ENCODE measurements at places on chromosomes 16 and 17.

DNA sequence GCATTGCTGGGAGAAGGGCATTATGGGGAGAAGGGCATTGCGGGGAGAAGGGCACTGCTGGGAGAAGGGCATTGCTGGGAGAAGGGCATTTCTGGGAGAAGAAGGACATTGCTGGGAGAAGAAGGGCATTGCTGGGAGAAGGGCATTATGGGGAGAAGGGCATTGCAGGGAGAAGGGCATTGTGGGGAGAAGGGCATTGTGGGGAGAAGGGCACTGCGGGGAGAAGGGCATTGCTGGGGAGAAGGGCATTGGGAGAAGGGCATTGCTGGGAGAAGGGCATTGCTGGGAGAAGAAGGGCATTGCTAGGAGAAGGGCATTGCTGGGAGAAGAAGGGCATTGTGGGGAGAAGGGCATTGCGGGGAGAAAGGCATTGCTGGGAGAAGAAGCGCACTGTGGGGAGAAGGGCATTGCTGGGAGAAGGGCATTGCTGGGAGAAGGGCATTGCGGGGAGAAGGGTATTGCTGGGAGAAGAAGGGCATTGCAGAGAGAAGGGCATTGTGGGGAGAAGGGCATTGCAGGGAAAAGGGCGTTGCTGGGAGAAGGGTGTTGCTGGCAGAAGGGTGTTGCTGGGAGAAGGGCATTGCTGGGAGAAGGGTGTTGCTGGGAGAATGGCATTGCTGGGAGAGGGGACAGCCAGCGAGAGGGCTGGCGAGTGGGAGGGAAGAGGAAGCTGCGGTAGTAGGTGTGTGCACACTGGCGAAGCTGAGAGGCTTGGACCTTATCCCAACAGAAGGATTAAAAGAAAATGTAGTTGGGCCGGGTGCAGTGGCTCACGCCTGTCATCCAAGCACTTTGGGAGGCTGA, 4.6 kb upstream of the PYDC1 start:
- no peak for DNase-seq

DNA sequence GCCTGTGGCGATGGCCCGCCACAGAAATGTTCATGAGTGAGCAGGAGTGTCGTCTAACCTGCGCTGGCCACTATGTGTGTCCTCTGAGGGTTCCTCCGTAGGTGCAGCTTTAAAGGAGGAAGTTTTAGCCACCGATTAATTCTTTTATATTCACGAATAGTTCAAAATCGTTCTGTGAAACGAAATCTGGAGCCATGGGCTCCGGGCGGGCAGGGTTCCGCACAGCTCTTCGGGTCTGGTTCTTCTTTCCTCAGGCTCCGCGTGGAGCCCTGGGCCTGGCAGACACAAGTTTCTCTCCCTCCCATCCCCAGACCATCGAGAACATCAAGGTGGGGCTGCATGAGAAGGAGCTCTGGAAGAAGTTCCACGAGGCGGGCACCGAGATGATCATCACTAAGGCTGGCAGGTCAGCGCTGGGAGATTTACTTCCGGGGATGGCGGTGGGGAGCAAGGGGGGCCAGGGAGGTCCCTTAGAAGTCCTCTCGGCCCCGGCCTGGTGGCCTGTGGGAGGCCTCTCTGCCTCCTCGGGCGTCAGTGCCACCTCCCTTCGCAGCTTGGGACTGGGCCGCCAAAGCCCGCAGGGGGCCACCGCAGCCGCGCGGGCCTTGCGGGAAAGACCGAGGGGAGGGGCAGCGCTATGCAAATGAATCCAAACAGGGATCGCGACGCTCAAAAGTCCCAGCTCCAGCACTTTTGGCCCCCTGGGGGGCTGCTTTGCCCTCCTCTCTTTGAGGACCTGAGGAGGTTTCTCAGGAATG, 5.2 kb downstream of the TBX4 start:
- DNase-seq, result no peak

DNA sequence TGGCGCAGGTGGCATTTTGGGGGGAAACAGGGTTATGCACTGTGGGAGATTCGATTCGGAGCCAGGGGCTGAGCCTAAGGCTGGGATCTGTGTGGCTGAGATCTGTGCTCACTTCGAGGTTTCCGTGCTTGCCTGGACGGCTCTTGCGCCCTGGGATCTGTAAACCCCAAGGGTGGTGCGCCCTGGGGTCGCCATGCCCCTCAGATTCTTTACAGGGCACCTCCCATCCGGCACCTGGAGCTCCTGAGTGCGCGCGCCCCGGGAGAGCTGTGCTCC, 377 bp downstream of the SLC13A5 start:
- DNase-seq, result no peak

GRCh38 chr17:32299580-32300164, 34.0 kb downstream of the RHBDL3 start:
- no peak for DNase-seq

DNA sequence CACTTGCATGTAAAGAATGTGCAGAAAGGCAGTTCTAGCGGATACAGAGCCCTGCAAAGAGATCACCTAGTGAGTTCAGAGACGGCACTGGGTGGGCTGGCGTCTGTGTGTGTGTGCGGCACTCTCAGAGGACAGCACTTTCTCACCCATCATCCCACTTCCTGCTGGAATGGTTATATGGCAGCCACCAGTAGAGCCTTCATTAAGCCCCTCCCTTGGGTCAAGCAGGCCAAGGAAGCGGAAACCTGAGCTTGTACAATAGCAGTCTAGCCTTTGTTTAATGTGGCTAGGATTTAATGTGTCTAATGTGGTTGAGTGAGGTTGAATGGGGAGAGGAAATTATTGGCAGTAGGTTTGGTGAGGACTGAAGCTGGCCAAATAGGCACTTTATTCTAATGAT, 88.3 kb upstream of the ELAC2 start:
- no peak for DNase-seq

DNA sequence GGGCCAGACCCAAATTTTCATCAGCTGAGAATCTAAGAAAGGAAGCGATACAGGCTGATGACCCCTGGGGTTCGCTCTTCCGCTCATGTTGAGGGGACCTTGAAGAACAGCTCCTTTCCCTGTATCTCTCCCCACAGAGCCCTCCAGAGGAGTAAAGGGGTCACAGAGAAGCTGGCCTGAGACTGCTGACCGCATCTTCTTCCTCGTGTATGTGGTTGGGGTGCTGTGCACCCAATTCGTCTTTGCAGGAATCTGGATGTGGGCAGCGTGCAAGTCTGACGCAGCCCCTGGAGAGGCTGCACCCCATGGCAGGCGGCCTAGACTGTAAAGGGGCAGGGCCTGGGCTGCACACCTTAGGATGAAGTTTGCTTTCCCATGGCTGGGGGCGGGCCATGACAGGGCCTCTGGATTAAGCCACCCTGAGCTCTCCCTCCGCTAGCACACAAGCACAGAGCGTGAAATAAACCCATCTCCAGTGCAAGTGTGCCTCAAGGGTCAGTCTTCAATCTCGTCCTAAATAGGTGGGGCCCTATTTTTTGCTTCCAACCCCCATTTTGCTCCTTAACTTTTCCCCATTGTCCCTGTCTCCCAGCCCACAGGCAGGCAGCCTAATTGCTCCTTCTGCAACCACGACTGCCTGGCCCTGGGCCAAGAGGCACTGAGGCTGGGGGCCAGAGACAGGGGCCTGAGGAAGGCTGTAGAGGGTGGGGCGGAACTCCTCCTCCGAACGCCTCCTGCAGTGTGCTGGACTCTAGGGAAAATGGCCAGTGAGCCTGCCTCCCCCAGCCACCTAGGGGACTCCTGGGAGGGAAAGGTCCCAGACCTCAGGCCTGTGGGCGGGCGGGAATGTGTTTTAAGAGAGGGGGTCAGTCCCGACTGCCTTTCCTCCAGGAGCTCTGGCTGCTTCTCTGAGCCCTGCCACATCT, 3.6 kb downstream of the ZACN start:
- no peak for DNase-seq

- no peak for DNase-seq
Measured at GRCh38 chr17:32882029-32882428, 5.1 kb upstream of the MYO1D start.

DNA sequence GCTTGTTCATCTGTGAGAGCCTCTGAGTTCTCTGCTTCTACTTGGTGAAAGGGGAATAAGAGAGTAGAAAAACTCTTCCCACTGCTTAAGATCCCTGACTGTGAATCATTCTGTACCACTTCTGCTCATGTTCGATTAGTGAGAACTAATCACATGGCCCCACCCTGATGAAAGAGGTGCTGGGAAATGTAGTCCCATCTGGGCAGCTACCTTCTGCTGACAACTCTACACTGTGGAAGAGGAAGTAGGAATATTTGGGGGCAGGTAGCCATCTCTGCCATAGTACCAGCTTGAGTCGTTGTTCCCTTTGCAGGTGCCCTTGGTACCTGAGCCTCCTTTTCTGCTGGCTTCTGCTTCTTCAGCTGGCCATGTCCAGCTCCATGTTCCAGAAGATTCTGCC, 29.9 kb downstream of the NKD1 start:
- DNase-seq, result no peak

- DNase-seq, result no peak
Measured at GRCh38 chr17:58309918-58310259, 18.7 kb downstream of the TSPOAP1 start.

- DNase-seq, result peak; percentile 20
Measured at GRCh38 chr17:40062329-40063186, at the start of gene THRA. Gene THRA, plus strand, starts transcription at chr17:40062965. Its CDS starts 11,524 bp downstream, at chr17:40074489.

DNA sequence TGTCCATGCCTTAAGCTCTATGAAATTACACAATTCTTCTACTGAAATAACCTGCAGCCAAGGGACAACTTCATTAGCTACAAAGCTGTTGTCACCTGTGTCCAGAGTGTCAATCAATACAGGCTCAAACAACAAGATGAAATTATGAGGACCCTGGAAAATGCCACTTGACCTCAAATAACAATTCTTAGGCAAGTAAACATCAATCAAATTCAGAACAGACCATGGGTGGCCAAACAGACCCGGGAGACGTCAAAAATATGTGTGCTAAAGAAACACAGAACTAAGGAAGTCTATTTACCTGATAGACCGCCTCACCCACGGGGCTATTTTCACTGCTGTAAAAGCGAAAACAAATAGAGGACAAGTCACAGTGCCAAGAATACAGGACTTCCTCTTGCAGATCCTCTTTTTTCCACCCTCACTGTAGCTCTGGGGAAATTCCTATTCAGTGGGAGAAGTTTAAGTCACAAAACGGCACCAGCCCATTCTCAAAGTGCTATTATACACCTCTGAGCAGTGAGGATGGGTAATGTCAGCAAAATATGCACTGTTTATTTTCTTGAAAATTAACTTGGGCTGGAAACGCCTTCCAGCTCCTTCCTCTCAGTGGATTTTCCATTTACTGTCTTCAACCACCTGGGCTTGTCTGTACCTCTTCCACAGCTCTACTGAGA, 2.7 kb downstream of the LITAF start:
- DNase-seq, result no peak

DNA sequence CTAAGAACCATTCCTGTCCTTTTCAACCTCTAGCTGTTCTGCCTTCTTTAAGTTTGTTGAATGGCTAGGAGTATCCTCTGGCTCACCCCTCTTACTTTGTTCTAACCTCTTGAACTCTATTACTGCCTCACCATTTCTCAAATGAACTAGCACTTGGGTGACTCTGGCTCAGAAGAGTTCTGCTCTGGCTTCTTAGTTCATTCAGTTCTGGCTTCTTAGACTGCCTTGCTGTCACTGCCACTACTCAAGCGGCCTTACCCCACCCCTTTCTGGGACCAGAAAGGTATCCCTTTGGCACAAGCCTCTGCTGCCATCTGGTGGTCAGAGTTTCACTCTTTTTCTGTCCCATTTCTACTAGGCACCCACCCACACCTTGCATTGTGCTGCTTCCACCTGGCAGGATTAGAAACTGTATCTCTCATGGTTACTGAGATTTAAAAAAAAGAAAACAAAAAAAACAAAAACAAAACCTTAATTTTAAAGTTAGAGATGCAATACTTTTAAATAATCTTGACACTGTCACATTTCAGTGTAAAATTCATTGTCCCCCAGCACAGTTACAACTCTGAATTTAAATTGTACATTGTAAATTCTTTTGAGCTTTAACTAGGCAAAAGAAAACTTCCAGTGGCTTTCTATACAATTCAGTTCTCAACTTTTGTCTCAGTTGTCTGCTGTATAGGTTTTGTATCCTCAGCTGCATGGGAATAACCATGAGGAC, 6.9 kb upstream of the ABCA10 start:
- peak; percentile 50 for DNase-seq

GRCh38 chr17:45230787-45231480, 9.2 kb downstream of the FMNL1 start:
- no peak for DNase-seq

GRCh38 chr16:81061307-81061640, 15.8 kb downstream of the C16orf46 start:
- no peak for DNase-seq

DNA sequence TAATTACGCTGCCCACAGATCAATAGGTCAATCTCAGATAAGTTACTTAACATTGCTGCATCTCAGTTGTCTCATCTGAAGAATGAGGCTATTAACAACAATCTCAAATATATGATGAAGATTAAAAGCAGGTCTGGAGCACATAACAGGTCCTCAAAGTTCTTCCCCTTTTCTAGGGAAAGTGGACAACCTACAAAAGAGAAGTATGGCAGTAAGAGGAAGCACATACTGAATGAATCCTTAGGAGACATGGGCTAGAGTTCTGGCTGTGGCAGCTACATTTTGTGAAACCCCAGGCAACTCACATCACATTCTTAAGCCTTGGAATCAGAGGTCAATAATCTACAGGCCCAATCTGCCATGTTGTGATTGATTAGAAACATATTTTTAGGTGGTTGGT, 180.6 kb downstream of the PCTP start:
- DNase-seq, result no peak

- DNase-seq, result no peak
Measured at GRCh38 chr16:49824593-49824992, 31.3 kb downstream of the ZNF423 start.

DNA sequence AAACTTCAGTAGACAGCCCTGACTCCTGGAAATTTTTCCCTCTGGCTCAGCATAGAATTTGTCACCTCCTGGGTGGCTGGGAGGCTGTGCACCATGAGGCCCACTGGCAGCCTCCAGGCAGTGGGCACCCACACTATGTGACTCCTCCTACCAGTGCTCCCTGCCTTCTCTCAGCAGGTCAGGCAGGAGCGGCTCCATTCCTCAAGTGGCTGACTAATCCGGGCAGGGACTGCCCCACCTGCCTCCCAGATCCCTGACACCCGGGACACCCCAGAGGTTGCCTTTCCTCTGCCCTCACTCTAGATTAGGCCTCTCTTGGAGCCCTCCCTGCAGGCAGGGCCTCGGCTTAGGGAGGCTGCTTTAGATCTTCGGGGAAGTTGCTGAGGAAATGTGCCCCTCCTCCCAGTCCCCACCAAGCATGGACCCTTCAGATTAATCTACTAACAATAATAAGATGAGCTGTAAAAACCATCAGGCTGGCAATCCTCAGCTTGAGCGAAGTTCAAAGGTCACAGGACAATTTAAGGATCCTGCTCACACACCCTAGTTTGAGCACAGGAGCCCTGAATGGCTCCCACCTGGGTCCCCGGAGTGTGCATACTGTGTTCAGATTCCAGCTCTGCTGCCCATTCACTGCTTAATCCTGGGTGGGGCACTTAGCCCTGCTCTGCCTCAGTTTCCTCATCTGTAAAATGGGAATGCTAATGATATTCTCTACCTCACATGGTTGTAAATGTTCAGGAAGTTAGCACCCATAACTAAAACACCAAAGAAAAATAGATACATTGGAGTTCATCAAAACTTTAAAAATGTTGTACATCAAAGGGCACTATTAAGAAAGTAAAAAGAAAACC, 10.0 kb upstream of the MYCBPAP start:
- DNase-seq, result no peak

All from NK-92 treated with Interleukin-12 subunit alpha and Interleukin-12 subunit beta, amount 100 ng/mL, for 24 hours (cell line).